ENCODE measurements at places on chromosomes 6 and 20.

DNA sequence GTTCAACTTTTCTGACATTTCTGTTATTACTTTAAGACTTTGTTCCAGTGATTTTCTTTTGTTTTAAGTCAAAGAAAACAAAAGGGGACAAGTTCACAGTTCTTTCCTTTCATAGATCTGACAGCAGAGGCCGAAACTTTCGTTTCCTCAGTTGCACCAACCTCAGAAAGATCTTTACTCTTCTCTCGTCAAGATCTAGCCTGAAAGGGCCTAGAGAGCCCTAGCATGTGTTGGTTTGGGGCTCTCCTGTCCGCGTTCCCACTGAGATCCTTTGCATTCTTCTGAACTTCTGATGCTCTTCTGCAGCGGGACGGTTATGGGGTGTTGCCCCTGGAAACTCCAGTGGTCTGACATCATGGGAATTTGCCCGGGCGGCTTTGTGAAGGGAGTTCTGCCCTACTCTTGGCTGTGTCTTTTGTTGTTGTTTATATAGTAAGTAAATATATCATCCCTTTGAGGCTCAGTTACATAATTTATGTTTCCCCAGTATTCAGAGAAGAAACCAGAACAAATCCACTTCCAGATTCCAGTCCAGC lies 129.1 kb downstream of the SASH1 start:
- DNase-seq = no peak

DNA sequence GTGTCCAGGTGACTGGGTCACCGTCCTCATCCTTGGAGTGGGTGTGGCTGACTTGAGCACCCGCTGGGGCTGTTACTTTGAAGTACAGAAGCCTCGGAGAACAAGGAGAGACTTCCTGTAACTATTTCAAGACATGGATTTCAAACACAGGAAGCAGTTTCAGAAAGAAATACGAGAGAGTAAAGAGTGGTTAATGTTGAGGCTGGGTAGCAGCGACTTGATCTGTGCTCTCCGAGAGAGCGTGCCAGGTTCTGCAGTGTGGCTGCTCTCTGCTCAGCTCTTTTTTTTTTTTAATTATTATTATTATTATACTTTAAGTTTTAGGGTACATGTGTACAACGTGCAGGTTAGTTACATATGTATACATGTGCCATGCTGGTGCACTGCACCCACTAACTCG lies 17.5 kb upstream of the EFCAB8 start:
- no peak for DNase-seq

DNA sequence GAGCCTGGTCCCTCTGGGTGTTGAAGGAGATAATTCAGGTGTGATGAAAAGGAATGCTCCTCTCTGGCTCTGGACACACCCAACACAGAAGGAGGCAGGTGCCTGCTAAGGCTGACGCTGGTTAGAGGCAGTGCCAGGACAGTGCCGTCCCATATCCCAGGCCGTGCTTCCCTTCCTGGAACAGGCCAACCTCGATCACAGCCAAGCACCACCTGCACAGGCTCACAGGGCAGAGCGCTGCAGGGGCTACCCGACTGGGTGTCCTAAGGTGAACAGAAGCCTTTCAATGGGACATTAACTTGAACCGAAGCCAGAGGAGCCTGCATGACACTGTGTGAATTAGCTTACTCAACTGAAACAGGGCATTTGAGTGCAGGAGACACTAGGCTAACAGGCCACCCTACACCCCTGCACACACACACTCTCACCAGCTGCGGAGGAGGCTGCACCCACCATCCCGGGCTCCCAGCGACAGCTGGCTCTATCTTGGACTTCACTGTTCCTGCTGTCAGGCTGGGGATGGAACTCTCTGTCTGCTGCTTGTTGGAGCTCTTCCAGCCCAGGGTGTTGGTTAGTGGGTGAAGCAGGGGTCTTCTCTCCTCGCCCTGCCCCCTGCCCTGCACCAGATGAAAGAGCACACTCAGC lies 347.2 kb downstream of the TAF4 start:
- no peak for DNase-seq

DNA sequence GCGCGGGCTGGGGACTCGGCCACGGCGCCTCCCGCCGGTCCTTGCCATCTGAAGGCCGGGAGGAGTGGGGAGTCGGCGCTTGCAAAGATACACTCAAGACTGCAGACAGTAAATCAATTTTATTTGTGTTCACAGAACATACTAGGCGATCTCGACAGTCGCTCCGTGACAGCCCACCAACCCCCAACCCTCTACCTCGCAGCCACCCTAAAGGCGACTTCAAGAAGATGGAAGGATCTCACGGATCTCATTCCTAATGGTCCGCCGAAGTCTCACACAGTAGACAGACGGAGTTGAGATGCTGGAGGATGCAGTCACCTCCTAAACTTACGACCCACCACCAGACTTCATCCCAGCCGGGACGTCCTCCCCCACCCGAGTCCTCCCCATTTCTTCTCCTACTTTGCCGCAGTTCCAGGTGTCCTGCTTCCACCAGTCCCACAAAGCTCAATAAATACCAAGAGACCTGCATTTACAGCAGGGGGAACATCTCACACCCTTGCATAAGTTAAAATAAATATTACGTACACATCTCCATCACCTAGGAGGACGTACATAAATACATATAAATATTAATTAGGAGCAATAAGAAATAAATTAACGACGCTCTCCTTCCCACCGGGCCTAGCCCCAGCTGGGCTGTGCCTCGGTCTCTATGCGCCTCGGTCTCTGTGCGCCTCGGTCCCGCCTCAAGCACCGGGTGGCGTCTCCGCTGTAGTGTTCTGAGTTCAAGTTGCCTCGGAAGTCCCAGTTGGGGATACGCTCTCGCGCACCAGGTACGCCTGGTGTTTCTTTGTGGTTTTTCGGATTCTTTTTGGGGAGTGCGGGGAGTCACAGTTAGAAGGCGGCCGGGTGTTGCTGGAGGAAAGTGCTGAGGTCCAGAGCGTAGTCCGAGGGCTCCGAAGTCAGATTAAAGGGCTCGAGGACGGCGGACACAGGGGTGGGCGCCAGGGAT lies 889 bp upstream of the FLOT1 start:
- DNase-seq = peak; percentile 13

DNA sequence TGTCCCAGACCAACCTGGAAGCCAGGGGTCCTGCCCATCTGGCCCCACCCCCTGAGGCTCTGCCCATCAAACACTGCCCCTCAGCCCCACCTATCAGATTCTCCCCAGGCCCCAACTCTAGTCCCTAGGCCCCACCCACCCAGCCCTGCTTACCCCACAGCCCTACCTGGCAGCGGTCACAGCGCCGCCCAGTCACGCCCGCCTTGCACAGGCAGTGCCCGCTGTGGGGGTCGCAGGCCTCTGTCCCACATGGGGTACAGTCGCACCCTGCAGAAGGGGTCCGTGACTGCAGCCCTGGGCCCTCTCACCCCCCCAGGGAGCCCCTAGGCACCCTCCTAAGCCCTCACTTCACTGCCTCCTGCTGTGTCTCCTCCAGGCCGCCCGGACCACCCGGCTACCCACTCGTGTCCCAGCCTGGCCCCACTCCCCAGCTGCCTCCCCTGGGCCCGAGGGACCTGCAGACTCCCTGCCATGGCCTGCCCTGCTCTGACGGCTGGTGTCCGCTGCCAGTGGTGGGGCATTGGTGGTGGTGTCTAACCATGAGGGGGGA lies 19.8 kb downstream of the ADRM1 start:
- no peak for DNase-seq

DNA sequence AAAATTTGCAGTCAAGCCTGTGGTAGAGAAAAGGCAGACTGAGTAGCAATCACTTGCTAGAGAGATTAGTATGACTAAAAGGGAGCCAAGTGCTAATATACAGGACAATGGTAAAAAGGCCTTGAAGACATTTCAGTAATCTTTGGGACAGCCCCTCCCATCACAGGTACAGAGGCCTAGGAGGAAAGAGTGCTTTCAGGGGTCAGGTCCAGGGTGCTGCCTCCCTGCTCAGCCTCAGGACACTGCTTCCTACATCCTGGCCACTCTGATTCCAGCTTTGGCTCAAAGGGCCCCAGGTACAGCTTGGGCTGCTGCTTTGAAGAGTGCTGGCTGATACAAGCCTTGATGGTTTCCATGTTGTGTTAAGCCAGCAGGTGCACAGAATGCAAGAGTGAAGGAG lies 543.5 kb downstream of the MMUT start:
- DNase-seq = no peak

- no peak for DNase-seq
Observed at GRCh38 chr20:50680105-50680960, 11.0 kb downstream of the RIPOR3 start.

- no peak for DNase-seq
Observed at GRCh38 chr20:22411627-22412450, 172.5 kb downstream of the FOXA2 start.

Measured in NCI-H2171 treated with DMSO at 0.1 percent for 48 hours (cell line).